ENCODE measurements at places on chromosomes 5 and 9.

GRCh38 chr5:99646011-99646647, 717.3 kb upstream of the CHD1 start:
- no peak for DNase-seq

GRCh38 chr5:174850565-174851169, 126.3 kb downstream of the MSX2 start:
- no peak for DNase-seq

DNA sequence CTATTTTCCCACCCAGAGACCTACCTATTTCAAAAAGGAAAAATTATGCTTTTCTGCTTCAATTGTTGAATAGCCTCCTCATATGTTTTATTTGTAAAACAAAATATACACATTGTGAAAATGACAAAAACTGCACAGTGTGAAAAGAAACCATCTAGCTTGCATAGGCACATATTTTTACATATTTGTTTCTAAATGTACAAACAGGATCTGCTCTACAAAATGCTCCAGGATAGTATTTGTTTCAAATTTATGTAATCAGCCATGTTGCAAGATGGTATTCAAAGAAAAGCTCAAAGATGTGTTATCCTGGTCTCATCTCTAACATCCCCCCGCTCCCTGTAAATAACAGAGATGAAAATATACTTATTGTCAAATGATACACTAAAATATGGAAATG, 366.1 kb upstream of the MPDZ start:
- no peak for DNase-seq

- DNase-seq = no peak
Observed at GRCh38 chr5:34511915-34512314, 144.2 kb upstream of the RAI14 start.

DNA sequence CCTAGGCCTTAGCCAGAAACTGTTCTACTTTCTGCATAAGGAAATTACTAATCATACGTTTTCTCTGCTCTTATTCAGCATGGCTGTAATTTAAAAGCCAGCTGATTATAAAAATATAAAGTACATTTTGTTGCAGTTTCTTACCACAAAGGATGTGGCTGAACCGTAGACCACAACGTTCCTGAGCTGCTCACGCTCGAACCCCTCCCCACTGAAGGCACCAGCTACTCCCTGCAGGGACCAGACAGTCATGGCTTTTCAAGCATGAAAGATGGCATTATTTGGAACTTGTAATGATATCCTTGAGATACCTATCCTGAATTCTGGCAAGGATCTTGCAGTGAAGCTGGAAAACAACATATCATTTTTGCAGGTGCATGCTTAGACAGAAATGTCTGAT, 91.8 kb upstream of the DMRT1 start:
- DNase-seq = no peak

DNA sequence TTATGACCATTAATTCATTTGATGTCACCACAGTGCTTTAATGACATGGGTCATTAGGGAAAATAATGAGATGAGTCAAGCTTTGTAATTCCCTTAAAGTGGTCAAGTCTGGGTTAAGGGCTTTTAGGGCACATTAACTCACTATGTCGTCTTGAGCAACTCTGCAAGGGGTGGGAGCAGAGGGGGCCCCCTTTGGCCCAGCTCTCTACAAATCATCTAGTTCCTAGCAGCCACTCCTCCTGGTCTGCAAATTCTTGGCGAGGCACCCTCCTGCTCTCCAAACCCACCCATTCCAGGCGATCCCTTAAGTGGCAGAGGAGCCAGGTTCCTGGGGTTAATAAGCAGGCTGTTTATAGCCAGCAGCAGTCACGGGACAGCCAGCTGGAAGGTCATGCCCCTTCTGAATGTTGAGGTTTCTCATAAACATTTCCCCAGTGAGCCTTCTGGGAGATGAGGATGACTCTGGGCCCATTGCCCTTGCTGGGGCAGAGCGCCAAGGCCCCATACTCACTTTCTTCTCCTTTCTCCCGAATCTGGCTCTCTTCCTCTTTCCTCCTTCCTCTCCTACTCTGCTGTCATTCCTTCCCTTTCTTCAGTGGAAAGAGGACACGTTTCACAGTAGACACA, 14.3 kb upstream of the GPX3 start:
- no peak for DNase-seq

DNA sequence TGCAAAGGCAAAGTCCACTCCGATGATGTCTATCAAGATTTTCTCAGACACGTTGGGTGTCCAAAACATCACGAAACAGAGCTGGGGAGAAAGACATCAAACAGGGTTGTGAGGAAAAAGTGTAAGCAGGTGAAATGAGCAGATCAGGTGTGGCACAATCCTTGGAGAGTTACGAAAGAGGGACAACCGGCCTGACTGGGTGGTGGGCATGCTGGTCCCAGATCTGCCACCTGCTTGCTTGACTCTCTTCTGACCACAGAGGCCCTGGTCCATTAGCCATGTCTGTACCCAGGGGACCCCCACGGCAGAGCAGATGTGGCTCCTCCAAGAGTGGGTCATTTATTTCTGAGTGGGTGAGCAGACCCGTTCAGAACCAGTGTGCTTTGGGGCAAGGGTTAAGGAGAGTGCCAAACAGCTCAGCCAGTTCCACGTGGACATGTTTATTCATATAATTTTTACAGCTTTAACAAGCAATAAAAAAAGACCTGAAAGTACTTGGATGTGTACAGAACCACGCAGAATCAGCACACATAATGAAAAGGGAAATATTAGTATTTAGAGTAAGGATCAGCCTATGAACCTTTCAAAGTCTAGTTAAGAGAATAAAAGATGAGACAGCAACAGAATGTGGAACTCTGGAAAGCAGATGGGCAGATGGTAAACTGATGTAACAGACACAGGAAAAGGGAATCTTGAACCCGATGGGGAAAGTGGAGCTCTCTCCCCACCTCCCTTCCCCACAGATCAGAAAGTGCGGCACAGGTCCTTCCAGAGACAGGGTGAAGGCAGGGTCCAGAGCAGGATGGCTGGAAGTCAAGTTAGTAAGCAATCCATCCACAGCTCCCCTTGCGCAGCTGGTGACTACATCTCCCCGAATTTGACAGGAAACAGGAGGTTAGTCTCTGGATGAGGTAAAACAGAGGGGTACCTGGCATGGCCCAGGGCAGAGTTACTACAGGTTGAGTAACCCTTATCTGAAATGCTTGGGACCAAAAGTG, 52.5 kb downstream of the OTULIN start:
- DNase-seq = no peak

DNA sequence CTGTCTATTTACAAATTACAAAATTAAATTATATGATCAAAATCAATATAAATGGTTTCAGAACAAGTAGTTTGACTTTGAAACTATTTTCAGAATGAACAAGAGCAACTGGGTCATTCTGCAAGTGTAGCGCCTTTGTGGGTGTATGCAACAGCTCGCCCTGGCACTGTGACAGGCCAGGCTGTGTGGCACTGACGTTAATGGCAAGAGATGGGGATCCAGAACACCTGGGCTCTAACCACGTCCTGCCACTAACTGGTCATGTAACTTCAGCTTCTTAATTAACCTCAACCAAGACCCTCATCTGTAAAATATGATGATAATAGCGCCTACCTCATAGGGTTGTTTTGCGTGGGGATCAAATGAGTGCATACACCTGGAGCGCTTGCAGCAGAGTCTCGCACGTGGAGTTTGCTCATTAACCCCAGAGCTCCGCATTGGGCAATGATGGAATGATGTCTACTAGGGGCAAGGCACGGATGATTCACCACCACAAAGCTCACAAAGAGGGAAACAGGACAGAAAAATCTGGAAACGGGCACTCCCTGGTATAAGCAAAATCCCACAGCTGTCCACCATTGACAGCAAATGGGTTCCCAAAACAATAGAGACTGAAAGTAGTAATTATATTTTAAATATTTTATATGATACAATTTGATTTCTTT, 639.4 kb downstream of the SEMA5A start:
- DNase-seq = no peak

DNA sequence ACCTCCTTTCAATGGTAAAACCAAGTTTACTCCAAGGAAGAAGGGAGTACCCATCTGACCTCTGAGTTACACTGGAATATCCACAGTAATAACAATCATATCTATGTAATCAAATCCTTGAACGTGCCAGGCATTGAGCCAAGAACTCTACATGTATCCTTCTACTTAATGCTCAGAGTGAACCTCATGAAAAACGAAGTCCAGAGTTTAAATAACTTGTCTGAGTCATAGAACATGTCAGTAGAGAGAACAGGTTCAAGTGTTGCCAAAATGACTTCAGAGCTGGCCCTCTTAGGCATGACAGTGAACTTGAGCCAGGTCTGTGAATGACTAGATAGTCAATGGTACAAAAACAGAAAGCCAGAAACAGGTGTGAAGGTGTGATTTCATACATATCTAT, 164.1 kb upstream of the ZNF618 start:
- no peak for DNase-seq

GRCh38 chr5:115579747-115580173, 22.5 kb downstream of the TICAM2 start:
- no peak for DNase-seq

- no peak for DNase-seq
Observed at GRCh38 chr9:73210886-73211666, 59.4 kb downstream of the ANXA1 start.

DNA sequence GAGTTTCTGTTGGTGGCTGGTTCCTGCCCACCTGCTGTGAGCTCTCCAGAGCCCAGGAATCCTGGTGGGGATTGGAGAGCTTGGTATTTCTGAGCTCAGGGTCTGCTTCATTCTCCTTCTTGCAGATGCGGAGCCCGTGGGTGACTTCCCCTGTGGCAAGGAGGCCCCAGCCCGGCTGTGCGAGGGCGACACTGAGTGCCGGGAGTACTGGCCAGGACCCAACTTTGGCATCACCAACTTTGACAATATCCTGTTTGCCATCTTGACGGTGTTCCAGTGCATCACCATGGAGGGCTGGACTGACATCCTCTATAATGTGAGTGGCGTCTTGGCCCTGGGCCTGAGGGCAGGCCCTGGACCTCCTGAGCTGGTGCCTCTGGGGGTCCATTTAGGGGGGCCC, 39.5 kb downstream of the CACNA1B start:
- no peak for DNase-seq

DNA sequence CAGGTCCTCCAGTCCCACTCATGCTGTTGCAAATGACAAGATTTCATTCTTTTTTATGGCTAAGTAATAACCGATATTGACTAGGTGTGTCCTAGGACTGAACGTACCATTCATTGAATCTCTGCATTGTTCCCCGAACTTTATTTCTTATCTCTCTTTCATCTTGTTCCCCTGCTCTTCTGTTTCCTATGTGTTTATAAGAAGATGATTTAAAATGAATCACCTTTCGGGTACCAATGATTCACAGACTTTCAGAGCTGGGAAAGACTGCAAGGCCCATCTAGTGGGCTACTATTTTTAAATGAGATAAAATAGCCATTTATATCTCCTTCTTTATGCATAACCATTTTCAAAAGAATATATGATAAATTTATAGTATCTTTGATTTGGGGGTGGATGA, 133.0 kb downstream of the CDH18 start:
- no peak for DNase-seq

DNA sequence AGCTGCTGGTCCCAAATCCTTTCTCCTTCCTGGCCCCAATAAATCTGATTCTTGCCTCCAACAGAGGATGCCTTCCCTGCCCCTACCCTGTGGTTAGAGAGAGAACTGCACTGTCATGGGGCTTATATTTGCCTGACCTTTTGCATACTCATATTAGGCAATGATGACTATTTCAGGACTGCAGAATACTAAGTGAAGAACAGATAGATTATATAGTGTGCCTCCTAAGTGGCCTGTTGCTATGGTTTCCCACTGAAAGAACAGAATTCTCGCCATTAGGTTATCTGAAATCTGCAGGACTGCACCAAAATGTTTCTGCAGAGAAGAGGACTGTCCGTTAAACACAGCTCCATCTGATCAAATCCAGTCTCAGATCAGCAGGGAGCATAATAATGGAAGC, 87.3 kb upstream of the CCNG1 start:
- no peak for DNase-seq

DNA sequence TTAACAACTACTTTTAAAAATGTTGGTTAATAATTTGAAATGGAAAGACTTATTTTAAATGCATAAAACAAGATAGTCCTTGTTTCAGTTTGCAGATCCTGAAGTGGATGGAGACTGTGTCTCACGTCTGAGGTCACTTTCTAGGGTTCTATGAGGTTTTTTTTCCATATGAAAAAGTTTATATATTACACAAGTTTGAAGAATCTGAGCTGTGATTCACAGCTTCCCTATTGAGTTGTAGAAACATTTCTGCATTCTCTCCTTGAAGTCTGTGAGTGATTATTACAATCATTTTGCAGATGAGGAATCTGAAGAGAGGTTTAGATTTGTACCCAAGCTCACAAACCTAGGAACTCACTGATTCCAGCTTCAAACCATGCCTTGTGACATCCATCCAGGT, 442.5 kb upstream of the KLF4 start:
- DNase-seq = no peak

GRCh38 chr5:142046191-142046590, 33.4 kb upstream of the GNPDA1 start:
- no peak for DNase-seq

DNA sequence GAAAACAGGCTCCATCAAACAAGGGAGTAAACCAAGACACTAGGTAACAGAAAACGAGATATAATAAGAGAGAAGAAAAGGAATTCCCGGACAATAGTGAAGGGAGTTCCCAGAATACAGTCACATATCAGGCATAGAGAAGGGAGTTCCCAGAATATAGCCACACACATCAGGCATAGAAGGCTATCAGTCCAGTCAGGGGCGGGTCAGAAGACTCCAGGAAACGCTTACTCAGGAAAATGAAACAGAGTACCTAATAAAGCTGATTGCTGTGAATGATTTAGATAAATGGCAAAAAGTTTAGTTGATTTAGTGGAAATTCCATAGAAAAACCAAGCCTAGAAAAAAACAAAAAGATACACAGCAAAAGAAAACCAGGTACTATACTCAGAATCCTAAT, 4.9 kb downstream of the TOMM5 start:
- no peak for DNase-seq

GRCh38 chr9:89686126-89686525, 81.3 kb downstream of the GADD45G start:
- DNase-seq = no peak

GRCh38 chr9:38224941-38225340, 155.9 kb upstream of the SHB start:
- DNase-seq = no peak

DNA sequence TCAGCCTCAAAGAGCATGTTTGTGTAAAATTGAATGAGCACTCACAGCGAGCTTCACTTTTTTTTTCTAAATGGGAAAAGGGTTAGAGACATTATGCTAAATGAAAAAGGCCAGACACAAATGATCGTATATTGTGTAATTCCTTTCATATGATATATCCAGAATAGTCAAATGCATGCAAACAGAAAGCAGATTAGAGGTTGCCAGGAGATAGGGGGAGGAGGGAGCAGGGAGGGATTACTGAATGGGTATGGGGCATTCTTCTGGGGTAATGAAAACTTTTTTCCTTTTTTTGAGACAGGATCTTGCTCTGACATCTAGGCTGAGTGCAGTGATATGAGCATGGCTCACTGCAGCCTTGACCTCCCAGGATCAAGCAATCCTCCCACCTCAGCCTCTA, 47.1 kb downstream of the DMAC1 start:
- DNase-seq = no peak
